NCI-H1105 (cell line): ENCODE measurements at places on chromosomes 1 and 21.

DNA sequence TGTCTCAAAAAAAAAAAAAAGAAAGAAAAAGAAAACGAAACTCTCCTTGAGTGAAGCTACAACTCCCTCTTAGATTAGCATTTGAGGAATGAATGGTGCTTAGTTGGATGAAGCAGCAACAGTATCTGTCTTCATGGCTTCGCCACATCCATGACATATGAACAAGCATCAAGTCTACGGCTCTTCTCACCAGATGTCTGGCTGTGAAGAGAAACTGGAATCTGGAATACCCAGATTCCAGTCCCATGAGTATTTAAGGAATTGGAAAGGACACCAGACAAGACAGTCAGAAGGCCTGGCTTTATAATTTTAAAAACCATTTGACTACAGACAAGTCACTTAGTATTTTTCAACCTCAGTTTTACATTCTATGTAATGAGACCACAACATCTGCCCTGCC is 38.0 kb upstream of the TADA1 start:
- no peak for DNase-seq

DNA sequence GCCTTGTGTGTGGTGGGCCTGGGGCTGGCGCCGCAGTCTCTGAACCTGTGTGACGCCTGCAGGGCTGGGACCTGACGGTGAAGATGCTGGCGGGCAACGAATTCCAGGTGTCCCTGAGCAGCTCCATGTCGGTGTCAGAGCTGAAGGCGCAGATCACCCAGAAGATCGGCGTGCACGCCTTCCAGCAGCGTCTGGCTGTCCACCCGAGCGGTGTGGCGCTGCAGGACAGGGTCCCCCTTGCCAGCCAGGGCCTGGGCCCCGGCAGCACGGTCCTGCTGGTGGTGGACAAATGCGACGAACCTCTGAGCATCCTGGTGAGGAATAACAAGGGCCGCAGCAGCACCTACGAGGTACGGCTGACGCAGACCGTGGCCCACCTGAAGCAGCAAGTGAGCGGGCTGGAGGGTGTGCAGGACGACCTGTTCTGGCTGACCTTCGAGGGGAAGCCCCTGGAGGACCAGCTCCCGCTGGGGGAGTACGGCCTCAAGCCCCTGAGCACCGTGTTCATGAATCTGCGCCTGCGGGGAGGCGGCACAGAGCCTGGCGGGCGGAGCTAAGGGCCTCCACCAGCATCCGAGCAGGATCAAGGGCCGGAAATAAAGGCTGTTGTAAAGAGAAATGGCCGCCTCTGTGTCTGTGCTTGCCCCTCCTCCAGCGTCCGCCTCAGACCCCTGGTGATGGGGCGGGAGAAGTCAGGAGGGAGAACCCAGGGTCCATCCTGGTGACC is 788 bp downstream of the ISG15 start:
- no peak for DNase-seq

- DNase-seq: no peak
These were observed 108.7 kb downstream of the RGL1 start for GRCh38 chr1:183913567-183913993.

DNA sequence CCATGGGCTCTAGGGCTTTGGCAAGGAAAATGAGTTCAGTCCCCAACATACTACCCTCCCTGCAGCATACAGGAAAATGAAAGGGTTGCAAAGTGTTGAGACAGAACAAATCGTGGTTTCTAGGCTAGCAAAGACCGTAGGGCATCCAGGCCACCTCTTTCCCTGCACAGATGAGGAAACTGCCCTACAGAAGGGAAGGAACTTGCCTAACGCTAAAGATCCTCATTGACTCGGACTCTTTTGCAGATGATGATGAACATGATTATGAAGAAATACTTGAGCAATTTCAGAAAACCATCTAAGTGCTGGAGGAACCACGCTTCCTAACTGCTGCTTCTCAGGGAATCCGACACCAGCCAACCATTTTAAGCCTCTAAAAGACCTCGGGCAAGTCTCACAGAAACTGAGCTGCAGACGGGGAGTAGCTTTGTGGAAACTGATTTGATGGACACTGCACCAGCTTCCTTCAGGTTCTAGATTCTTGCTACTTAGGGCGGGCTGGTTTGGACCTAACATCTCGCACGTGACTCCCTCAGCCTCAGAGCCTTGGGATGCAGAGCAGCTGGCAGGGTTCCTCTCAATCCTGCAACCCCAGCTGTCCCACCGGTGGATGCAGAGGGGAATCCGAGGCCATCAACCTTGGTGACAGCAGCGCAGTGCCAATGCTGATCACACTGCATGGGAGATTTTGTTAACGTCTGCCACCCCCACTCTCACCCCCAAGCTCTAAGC is 13.4 kb downstream of the THEMIS2 start:
- DNase-seq: no peak

DNA sequence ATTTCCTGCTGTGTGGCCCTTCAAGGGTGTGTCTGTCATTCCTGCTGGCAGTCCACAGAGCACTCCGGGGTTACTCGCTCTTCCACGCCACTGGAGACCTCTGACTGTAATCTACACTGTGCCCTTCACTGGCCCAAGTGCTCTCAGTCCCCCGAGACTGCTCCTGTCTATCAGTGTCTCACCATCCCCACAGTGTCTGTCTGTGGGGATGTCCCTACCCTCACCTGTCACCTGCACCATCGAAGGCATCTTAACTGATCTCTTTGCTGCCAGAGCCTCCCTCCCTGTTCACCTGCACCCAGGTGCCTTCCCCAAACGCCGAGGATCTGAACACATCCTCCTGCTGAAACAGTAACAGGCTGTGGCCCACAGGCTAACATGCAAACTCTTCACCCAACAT is 136.7 kb downstream of the MATN1 start:
- DNase-seq: no peak

- DNase-seq: peak; percentile 40
These were observed 115.1 kb downstream of the SLC16A1 start for GRCh38 chr1:112840631-112841624.

DNA sequence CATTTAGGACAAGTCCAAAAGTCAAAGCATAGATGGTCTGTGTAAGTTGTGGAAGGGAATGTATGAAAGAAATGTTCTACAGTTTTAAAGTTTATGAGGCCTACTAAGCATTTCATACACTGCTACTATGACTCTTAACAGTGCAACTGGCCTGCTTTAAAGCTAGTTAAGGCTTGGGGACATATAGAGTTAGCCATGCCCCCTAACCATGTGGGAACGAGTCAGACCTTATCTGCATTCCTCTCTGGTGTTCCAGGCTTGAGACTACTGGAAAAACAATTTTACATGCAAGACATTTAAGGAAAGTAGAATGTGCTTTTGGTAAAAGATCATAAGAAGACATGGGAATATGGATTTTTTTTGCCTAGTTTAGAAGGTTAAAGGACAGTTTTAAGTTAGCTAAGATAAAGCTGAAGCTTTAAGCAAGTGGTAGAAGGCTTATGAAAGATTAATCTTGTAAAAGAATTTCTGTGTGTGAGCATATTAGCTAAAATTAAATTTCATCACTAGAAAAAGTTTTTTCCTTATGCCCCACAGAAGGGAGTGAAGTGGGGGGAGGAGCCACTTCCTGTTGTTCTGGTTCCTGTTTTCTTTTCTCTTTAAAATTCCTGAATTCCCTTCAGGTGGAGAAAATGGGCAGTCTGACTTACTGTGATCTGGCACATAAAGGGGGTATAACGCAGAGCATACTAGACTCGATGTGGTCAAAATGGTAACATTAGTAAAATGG is 8.9 kb upstream of the CD48 start:
- DNase-seq: no peak

GRCh38 chr1:101918277-101918676 is 78.4 kb downstream of the OLFM3 start:
- no peak for DNase-seq

DNA sequence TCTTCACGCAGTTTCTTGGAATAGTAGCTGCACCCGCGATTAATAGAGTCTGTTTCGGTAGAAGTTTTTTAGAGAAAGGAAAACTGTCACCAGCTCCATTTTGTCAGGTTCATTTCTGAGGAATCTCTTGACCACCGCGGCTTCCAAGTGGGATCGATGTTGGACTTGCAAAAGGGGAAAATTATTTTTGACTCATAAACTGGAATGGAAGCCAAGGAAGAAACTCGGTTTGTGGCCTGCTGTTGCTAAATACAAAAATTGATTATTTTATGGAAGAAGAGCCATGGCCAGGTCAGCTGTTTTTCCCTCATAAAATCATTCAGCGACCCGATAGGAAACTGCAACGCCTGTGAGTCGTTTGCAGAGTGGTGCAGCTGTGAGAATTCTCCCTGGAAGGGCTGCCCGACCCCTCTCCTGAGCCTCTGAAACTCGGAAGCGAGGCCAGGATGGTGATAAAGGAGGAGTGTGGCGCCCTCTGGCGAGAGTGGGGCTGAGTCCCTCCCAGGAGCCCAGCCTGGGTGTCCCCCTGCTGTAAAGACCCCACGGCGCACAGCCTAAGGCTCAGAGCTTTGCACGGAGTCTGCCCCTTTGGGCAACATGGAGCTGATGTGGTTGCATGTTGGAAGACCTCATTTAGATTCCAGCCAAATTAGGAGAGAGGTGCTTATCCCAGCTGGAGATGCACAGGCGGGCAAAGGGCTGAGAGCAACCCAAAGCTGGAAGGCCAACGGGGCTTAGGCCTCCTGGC is 83.6 kb upstream of the SLC25A33 start:
- DNase-seq: peak; percentile 12

DNA sequence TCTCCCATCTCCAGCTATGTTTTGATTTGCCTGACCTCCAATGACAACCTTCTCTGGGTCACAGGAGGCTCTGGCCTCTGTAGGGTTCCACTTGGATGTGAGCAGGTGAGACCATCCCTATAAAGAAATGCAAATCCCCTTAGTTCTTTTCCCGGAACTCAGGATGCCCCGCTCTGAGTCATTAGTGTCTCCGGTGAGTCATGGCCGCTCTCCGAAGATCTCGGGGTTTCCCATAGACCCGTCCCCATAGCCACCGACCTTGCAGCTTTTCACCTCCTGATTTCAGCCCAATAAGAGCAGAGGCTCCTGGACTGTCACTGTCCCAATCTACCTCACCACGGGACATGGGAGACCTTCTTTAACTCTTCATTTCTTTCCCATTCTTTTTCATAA is 98.2 kb downstream of the PGBD5 start:
- no peak for DNase-seq

DNA sequence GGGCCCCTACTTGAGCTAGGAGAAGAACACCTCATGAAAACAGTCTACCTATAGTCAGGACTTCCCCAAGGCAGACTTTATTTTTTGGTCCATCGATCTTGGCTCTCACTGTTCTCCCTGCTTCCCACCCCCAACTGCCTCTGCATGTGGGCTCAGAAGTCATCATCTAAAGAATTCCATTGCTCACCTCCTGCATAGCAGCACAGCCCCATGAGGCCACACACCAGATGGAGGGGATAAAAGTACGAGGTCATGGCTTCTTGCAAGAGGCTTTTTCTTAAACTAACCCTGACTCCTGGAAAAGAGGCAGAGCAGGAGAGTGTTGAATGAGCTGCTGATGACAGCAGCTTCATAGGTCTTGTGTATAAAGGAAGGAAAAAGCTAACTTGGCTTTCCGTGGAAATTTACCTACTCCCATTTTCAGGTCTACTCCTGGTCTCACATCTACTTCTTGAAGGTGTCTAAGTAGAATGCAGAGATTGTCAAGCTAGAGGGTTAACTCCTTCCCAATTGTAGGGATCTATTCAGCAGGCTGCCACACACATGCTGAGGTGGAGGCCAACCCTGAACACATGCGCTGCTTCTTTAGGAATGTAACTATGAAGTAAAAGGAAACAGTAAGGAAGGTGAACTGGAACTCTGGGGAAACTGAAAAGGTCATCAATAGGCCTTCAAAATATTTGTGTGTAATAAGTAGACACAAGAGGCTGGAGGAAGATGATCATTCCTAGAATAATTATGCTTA is 18.7 kb downstream of the WNT2B start:
- no peak for DNase-seq

- DNase-seq: no peak
These were observed 101.7 kb downstream of the NR5A2 start for GRCh38 chr1:200128944-200129879.

DNA sequence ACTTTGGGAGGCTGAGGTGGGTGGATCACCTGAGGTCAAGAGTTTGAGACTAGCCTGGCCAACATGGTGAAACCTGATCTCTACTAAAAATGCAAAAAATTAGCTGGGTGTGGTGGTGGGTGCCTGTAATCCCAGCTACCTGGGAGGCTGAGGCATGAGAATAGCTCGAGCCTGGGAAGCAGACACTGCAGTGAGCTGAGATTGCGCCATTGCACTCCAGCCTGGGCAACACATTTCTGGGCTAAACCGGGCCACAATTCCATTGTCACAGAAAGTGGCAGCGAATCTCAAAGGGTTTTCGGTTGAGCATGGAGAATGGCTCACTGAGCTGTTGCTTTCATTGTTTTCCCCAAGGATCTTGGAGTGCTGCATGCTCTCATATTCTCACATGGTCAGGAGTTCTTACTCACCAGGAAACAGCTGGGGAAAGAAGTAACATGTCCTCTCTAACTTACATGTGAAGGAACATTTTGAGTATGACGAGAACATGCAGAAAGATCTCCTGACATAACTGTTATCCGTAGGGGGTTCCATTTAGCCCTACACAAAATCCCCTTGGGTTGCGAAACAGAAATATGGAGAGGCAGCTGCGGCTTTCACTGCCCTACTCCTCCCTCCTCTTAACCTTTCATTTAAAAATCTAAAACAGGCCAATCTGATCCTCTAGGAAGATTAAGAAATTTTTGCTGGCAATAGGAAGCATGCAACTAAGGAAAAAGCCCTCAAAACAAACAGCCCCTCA is 341.1 kb downstream of the PCP4 start:
- DNase-seq: no peak

DNA sequence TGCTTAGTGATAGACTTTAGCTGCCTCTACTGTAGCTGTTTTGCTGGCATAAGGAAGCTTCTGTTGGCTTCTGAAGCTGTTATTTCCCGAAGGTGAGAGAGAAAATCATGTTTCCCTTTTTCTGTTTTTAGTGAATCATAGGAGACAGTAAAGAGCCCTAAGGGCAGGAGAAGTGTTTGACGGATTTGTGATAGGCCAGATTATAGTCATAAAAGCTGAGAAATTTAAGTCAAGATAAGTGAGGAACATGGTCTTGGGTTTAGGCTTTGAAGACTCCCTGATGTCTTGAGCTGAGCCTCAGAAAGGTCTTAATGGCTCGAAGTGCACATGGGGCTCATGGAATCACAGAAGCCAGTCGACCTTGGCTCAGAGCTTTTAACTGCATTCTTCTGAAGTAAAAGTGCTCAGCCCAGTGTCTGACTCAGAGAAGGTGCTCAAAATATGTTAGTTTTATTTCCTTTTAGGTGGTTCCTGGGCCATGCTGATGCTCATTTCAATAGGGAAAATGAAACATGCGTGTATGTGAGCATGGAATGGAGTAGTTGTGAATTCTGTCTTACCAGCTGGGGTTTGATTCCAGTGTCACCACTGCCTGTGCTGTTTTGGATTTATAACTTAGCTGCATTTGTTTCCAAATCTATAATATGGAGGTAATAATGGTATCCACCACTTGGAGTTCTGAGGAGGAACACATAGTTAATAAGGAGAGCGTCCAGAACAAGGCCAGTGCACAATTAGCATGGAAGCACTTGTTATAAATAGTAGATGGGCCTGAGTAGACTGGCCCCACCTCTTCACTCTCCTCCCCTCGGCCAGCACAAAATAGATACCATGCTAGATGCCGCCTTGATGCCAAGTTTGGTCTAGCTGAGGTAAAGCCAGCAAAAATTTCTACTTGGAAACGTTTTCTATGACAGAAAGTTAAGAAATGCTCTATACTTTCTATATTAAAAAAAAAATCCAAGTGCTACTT is 99.2 kb downstream of the C1orf21 start:
- DNase-seq: no peak

- DNase-seq: no peak
These were observed 327.0 kb upstream of the NR5A2 start for GRCh38 chr1:199700551-199700950.

- DNase-seq: peak; percentile 76
These were observed 20.4 kb upstream of the GNG12 start for GRCh38 chr1:67853704-67854103.
